ENCODE measurements at places on chromosomes 7 and 10. TPM values are rescaled to one million over a fixed set of nuclear protein-coding genes. Genes with fewer than 3 reads are reported as not detected.
A peak's percentile ranks its signal among the peaks of the same experiment; 100 is the strongest.

DNA sequence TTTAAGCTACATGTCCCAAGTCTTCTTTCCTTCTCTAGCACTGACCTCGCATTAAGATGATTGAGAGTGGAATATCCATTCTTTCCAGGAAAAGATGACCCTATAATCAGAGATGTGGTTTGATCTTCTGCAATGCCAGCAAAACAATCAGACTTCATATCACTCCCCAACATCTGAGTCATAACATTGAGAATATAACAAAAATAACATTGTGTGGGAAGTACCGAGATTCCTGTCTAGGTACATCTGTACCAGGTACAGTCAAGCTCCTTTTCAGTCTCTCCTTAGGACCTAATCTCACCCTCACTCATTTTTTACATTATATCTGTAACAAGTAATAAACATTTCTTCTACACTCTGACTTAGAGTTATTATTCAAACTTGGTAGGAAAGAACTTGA lies 201.6 kb downstream of the LRRTM3 start:
- DNase-seq, result no peak

GRCh38 chr10:4189281-4189680 lies 404.3 kb upstream of the KLF6 start:
- DNase-seq, result no peak

- DNase-seq, result no peak
These were observed 34.2 kb downstream of the CYP17A1 start for GRCh38 chr10:102802920-102803534.

DNA sequence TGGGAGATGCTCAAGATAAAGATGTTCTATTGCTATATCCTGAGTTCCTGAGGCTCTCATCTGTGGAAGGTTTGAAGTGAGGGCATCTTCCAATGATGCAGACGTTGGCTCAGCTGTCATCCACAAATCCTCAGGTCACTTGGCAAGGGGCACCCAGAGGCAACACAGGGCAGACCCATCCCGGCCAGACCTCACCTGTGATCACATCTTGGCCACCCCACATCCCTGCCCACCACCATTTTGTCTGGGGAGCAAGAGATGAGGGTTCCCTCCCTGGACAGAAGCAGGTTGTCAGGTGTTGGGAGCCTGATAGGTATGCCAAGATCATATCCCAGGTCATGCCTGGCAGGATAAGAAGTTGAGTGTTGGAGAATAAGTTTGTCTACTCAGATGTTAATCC lies 918.2 kb upstream of the ZNF722 start:
- no peak for DNase-seq

GRCh38 chr10:129545261-129545660 lies 78.2 kb downstream of the MGMT start:
- DNase-seq, result no peak

DNA sequence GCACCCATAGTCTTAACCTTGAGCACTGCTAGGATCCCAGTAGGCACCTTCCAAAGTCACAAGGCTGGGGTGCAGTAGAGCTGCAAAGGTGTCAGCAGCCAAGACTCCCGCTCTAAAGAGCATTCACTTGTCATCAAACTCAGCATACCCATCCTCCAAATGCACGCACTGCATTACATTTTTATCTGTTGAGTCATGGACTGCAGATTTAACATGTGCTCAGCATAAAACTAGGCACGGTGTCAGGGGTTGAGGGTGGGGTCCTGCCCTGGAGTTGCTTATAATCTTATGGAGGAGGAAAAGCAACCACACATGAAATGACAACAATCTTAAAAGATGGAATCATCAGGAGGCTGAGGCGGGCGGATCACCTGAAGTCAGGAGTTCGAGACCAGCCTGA lies 102.6 kb downstream of the PARP12 start:
- no peak for DNase-seq

DNA sequence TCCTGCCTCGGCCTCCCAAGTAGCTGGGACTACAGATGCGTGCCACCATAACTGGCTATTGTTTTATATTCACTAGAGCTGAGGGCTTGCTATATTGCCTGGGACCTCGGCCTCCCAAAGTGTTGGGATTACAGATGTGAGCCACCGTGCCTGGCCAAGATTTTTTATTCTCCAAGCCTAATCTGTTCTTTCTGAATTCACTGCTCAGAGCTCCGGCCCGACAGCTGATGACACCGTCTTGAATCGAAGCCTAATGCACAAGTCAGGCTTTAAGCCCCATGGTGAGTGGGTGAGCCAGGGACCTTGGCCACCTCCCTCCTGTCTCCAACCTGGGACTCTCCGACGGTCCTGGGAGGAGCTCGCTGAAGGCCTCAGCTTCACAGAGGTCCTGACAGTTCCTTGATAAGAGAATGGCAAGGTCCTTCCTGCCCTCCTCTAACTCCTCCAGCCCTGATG lies 338.9 kb downstream of the WDR37 start:
- no peak for DNase-seq

- DNase-seq, result peak; percentile 17
These were observed 491.7 kb downstream of the ARL4A start for GRCh38 chr7:13179011-13179582.

DNA sequence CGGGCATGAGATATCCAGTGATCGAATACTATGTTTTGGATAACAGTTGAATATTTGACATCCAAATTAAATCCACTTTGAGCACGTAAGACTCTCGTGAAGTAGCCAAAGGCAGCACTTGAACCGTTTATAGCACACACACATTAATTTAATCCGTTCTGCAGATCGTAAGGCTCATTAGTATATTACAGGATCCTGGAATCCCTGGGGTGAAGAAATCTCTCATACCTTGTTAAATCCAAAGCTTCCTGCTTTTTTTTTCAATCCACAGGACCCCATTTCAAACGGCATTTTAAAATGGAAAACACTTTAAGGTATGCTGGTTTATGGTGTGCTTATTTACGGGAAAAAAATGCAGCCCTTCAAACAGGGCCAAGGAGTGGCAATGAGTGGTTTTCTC lies 158.4 kb upstream of the ADARB2 start:
- DNase-seq, result no peak

GRCh38 chr10:107767185-107767584 lies 602.7 kb upstream of the SORCS1 start:
- DNase-seq, result no peak

- DNase-seq, result no peak
These were observed 200.4 kb downstream of the TAX1BP1 start for GRCh38 chr7:27940341-27940740.

- DNase-seq, result no peak
These were observed 20.0 kb downstream of the COPG2 start for GRCh38 chr7:130648580-130648979.

DNA sequence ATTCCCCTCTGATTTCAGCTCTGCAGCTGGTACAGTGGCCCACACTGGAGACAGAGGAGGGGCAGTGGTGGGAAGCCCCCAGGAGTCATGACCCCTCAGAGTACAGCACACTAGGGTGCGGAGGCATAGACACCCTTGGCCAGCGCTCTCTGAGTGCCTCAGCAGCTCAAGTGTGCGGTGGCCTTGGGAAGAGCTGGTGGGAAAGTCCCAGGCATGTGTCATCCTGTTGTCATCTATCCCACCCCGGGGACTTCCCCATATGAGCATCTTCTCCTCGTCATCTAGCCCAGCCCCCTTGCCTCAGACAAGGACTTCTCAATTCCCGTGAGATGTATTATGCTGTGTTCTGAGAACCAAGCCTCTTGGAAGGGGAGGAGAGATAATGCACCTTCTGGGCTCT lies 15.6 kb upstream of the PPIF start:
- DNase-seq, result no peak

DNA sequence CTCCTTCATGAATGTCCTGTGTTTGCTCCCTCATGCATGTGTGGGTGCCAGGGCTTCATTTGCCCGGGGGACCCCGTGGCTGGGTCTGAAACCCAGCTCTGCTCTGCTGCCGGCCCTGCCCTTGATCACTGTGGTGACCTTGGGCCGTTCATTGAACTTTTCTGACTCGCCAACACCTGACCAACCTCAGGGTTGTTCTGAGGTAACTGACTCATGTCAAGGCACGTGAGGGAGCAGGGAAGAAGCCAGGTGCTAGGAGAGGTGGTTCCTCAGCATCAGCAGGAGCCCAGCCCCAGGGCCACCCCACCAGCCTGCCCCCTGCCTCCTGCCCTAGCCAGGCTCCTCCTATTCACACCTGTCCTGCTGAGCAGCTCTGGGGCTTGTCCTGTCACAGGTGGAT lies 47.9 kb downstream of the TBATA start:
- DNase-seq, result no peak

- no peak for DNase-seq
These were observed 70.8 kb downstream of the SGMS1 start for GRCh38 chr10:50552771-50553535.

DNA sequence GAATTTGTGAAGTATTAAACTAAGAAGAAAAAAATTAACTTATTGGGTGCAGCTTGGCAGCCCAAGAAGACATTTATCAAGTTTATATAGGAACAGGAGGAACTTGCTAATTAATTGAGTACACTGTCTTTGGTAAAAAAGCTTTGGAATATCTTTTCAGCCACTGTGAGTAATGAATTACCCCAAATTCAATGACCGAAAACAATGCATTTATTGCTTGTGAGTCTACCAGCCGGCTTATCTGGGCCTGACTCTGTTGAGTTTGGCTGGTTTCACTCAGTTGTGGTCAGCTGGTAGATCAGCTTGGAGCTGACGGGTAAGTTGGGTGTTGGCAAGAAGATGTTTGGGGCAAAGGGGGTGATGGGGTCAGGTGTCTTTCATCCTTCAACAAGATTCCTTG lies 11.6 kb downstream of the GNG11 start:
- no peak for DNase-seq

DNA sequence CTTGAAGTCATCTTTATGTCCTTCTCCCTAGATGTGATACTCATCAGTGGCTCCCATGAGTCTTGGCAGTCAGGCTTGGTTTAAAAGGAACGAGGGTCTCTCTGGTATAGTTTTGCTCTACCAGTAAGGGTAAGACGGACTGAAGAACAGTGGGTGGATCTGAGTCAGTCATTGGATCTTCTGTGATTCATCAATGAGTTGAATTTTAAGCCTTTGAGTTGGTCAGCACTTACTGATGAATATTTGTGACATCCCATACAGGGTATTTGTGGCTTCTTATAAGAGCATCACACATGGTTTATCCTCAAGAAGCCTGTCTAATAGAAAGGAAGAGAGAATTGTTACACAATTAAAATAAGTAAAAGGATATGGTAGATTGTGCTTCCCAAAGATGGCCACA lies 87.3 kb upstream of the NAMPT start:
- DNase-seq, result no peak

GRCh38 chr7:87016606-87017005 lies 42.8 kb downstream of the ELAPOR2 start:
- DNase-seq, result no peak

- DNase-seq, result no peak
These were observed 37.6 kb upstream of the BNIP3 start for GRCh38 chr10:132019366-132019765.

DNA sequence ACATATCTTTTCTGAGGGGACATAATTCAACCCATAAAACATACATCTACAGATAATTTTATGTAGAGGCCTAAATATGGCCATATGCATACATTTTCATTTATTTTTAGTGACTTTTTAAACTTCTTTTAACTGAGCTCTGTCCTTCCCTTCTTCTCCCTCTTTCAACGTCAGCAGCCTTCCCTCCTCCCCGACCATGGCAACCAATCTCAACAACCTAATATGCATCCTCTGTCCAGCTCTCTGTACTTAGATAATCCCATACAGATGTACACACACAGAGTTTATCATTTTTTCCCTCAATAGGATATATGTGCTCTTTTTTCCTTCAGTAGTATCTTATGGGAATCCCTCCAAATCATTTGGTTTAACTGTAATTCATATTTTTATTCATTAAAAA lies 94.3 kb downstream of the CCDC71L start:
- no peak for DNase-seq

DNA sequence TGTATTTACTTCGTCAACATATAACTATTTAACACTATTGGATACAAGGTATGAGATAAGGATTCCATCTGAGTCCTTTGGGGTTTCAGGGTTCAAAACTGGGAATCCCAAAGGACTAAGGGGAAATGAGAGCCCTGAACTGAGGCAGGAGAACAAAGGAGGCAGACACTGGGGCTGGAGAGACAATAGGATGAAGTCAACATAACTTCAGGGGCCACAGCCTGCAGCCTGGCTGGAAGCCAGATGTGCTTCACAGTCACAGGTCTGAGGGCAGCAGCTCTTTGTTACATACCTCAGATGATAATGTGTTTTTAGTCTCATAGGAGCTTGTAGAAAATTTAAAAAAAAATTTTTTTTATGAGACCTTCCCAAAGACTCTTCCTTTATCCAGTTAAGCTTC lies 73.3 kb downstream of the NRF1 start:
- peak; percentile 16 for DNase-seq

DNA sequence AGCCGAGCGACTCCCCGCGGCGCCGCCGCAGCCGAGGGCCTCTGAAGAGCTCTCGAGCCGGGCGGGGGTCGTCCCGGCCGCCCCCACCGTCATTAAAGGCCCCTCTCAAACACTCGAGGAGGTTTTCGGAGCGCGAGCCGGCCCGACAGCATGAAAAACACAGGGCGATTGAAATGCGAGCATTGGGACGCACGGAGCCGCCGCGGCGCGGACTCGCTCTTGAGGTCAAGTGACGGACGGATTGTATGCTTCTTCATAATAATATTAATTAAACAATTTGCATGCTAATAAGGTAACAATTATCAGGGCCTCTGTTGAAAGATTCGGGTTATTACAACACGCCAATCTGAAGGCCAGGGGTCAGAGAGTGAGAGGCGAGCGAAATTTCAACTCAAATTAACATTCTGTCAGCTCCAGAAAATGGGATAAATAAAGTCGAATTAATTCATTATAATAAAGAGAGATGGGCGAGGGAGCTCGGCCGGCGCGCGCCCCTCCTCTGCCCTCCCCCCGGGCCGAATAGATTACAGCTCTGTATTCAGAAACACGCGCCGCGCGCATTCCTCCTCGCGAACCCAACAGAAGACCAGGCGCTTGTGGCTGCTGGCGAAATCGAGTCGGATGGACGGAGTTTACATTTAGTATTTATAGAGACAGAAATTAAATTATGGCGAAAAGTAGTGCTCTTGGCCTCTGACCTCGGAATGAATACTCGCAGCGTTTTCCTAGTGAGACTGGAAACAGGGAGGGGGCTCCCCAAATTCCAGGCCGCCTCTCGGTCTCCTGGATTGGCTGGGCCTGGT lies 2.1 kb upstream of the UNCX start:
- no peak for DNase-seq

SPDYE8 gene
- not detected for total RNA-seq

CFAP69 gene
- total RNA-seq, result 13.0 TPM

MAGI2 gene
- total RNA-seq, result 18.0 TPM

TYW1B gene
- total RNA-seq, result 10.1 TPM

SYT15B gene
- total RNA-seq, result 39.0 TPM

TSPAN12 gene
- total RNA-seq, result 102 TPM
